Stimulated activated CD8-positive, alpha-beta memory T cell treated with anti-CD3 and anti-CD28 coated beads, Interleukin-12 subunit alpha, Interleukin-12 subunit beta, amount 100 ng/mL, for 4 hours (primary cell): ENCODE measurements at places on chromosomes 2 and 18.

DNA sequence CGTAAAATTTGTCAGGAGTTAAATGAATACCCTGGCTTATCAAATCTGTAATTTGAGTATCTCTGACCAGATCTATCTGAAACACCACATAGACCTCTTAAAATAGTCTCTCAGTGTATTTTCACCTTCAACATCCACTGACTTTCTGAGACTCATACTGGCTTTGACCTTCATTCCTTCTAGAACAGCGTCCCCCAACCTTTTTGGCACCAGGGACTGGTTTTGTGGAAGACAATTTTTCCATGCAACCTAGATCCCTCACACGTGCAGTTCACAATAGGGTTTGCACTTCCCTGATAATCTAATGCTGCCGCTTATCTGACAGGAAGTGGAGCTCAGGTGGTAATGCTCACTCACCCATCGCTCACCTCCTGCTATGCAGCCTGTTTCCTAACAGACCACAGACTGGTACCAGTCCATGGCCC is 3.2 kb downstream of the NBAS start:
- DNase-seq: no peak

DNA sequence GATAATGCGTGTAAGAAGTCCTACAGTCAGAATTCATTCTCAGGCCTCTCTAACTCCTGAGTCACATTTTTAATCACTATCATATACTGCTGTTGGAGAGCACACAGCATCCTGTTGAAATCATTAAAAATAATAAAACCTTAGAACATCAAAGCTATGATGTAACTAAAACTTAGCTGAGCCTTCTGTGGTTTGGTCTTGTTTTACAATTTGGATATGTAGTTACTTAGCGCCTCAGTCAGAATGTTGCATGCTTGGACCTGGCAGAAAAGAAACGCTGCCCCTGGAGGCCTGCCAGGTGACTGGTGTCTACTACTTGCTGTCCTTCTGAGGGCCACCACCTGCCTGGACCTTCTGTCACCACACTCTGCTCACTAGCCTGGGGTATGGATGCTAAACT is 261.1 kb upstream of the RASGRP3 start:
- no peak for DNase-seq

GRCh38 chr2:84782717-84783442 is 98.0 kb downstream of the TRABD2A start:
- peak; percentile 6 for DNase-seq

DNA sequence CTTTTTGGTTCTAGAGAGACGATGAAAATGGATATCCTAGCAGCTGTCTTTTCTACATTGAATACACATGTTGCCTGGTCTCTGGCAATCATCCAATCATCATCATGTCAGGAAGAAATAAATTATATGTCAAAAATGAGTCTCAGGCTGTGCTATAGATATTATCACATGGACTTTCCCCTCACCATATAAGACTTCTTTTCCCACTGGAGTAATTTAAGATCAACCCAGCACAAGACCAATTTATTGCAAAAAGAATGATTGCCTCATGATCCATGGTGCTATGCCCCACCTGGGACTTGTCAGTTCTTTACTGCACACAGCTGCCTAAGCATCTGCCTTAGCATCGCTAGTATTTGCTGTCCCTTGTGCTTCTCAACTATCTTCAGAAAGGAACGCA is 783.7 kb upstream of the TMEFF2 start:
- DNase-seq: no peak

GRCh38 chr2:143787674-143788073 is 658.5 kb downstream of the ARHGAP15 start:
- DNase-seq: no peak

- no peak for DNase-seq
These were observed 81.5 kb downstream of the EPHA4 start for GRCh38 chr2:221490506-221491060.

DNA sequence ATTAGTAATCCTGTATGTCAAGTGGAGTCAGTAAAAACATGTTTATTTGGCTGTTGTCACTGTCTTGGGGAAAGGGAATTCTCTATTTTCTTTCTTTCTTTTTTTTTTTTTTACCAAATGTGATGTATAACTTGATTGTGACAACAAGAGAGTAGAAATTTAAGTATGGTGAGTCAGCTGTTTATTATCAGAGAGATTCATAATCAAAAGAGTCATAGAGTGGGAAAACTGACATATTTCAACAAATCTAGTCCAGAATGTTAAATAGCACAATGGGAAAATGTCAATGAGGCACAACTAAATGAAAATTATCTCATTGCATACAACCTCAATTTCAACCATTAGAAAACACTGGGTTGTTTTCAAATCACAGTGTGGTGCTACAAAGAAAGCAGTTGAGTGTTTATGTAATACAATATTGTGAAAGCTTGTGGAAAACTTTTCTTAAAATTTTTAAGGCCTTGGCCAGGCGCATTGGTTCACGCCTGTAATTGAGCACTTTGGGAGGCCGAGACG is 111.9 kb upstream of the DTNA start:
- no peak for DNase-seq

DNA sequence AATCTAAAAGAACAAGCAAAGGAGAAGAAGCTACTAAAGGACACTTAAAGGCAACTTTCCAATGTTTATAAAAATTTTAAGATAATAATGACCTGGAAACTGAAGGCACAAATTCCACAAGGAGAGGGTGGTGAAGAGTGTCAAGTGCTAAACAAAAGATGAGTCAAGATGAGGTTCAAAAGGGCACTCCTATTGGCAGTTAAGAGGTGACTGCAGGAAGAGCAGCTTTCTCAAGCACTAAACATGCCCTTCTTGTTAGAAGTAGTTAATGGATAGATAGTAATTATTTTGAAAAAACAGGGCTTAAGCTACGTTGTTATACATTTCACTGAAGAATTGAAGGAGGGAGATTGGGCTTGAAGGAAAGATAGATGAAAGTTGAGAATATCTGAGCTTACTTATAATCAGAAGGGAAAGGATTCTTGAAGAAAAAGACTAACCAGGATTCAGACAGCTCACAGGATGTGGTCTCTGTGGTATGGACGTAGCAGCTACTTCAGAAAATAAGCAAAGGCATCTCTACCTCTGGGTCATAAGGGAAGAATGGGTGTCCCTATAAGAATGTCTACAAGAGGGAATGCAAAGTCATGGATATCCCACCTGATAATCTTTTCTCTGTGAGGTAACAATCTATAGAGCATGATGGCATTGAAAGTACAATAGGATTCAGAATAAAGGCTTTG is 454.7 kb upstream of the SLC39A10 start:
- DNase-seq: no peak

DNA sequence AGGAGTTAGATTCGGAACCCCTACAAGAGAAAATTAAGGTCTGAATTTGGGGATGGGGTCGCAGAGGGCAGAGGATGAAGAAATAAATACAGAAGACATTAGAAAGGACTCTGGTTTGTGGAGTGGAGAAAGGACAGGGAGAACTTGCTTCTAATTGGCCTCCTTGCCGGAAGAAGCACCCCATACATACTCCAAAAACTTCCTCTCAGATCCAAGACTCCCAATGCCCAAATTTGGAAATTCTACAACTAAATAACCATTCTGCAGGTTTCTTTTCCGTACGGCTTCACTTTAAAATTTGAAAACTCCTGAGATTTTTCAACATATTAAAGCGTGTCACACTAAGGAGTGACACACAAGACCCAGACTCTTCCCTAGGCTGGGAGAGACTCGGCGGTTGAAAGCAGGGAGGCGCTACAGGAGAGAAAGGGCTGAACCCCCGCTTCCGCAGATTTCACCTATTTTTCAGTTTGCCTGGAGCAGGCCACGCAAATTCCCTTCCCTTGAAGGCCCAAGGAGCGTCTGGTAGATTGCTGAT is 478 bp downstream of the CLHC1 start:
- no peak for DNase-seq

GRCh38 chr2:227460070-227460485 is 11.9 kb upstream of the AGFG1 start:
- DNase-seq: peak; percentile 64

GRCh38 chr18:26655525-26656430 is 107.4 kb upstream of the KCTD1 start:
- no peak for DNase-seq

- DNase-seq: no peak
These were observed 171.3 kb downstream of the TWIST2 start for GRCh38 chr2:239019183-239019581.

DNA sequence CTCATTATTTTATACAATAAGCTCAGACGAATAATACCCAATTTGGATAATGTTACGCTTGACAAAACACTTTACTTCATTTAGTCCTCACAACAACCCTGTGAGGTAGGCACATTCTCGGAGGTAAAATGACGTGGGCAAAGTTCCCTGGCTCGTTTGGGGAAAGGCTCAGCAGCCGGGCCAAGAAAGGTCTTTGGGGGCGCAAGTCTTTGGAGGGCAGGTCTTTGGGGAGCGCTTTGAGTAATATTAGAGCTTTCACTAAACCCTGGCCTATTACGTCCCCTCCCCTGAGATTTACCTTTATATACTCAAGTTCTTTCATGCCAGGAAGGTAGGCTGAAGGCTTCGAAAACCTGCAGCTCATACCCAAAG is 427 bp downstream of the RBKS start:
- no peak for DNase-seq

DNA sequence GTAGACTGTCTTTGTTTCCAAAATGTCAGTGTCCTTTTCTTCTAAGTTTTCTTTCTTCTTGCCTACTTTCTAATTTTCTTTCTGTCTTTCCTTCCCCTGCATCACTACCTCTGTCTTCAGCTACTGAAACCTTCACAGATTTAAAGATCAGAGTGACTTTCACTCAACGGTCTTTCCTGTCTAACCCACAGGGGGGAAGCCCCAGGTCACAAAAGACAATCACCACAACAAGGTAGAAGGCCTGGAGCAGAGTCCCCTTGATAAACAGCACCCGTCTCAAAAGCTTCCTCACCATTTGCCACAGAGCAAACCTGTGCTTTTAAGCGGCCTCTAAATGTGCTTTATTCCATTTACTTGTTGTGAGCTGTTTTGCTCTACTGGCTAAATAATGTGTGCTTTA is 665.4 kb downstream of the BCL11A start:
- peak; percentile 3 for DNase-seq

- peak; percentile 42 for DNase-seq
These were observed 38.1 kb downstream of the SNED1 start for GRCh38 chr2:241036397-241036963.
